Stimulated activated CD4-positive, alpha-beta T cell treated with anti-CD3 and anti-CD28 coated beads, Interleukin-1b, Interleukin-23, amount 100 ng/mL, for 1 hour (primary cell): ENCODE measurements at places on chromosomes 5 and 9.

- no peak for DNase-seq
Observed at GRCh38 chr9:518540-518939, 303.9 kb downstream of the DOCK8 start.

GRCh38 chr5:33713136-33713765, 178.5 kb downstream of the ADAMTS12 start:
- no peak for DNase-seq

- DNase-seq: no peak
Observed at GRCh38 chr5:149271716-149272563, at the start of gene AFAP1L1. TSS of gene AFAP1L1 (plus strand) at chr5:149271859. CDS start at chr5:149271969, 110 bp downstream.

- no peak for DNase-seq
Observed at GRCh38 chr5:94508461-94509148, 109.8 kb downstream of the KIAA0825 start.

DNA sequence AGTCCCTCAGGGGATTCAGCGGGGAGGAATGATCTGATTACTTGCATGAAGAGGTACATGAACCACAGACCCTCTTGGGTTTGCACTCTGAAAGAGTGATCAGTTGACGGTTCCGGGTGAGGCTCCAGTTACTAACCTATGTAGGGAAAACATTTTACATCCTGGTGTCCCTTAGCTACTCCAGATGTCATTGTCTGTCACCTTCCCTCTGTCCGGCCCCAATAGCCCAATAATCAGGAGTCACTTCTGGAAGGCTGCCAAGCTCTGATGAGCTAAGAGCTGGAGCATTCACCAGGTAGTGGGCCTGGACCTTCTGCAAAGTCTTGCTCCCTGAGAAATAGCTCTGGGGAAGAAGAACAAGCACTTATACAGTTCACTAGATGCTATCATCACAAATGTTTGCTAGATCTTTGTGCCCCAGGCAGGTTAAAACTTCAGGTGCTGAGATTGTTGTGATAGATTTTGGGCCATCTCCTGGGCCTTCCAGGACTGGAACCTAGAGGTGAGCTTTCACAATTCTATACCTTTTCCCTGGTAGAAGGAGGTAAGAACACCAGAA, 64.5 kb downstream of the ENTREP1 start:
- DNase-seq: no peak

GRCh38 chr9:18622186-18622836, 148.4 kb downstream of the ADAMTSL1 start:
- no peak for DNase-seq

GRCh38 chr5:60634051-60634450, 65.9 kb downstream of the DEPDC1B start:
- no peak for DNase-seq

- no peak for DNase-seq
Observed at GRCh38 chr9:1008216-1008615, 31.8 kb downstream of the DMRT3 start.

- DNase-seq: no peak
Observed at GRCh38 chr5:117318528-117318927, 743.9 kb upstream of the SEMA6A start.

DNA sequence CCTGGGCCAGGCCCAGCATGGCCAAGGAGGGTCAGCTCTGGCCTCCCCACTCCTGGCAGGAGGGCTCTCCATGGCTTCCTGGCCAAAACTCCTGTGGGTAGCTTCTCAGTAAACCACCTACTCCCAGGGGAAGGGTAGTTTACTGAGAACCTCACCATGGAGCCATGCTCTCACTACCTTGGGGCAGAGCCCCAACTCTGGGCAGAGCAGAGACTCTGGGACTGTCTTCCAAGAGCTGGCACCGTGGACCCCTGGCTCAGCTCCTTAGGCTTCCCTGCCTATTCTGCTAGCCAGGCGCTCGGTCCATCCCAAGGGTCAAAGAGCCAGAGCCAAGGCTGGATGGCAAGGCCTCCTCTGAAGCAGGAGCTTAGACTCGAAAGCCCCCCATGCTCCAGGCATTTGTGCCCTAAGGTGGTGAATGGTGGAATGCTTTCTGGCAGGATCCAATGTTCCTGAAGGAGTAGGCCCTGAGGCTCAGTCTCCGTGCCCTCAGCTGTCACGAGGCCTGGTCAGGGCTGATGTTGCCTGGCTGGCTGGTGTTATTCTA, 19.6 kb downstream of the TCF7 start:
- DNase-seq: no peak

- no peak for DNase-seq
Observed at GRCh38 chr5:180975338-180975737, 13.3 kb upstream of the BTNL3 start.

DNA sequence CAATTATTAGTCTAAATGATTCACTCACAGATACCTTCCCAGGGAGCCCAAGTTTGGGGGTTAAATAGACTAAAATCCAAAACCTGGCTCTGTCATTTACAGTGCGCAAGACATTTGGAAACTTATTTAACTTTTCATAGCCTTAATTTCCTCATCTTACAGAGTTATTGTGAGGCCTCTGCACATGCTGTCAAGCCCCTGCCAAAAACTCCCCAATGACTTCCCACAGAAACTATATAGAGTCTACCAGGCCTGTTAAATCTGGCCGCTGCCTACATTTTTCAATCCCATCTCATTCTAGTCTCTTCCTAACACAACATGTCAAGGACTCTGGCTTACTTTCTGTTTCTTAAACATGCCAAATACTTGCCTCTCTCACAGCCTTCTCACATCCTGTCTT, 412.5 kb downstream of the ELAVL2 start:
- no peak for DNase-seq
